Right hindlimb (tissue), 1 donor: ENCODE measurements at places on chromosomes 5 and 9.

GRCh38 chr9:125189011-125189360, 617 bp downstream of the PPP6C start:
- no peak for DNase-seq

DNA sequence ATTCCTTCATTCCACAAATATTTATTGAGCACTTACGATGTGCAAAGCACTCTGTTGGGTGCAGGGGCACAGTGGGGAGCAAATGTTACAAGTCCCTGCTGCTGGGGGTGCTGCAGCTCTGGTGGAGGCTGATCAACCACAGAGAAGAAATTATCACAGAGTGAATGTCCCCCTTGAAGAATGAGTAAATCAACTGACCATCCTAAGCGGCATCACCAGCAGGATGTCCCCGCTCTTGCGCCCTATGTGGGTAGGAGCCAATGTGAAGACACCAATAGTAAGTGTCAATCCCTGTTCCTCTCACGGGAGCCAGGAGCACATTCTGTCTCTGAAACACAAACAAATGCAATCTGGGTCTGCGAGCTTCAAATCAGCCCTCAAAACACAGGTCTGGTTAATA, 47.4 kb upstream of the TBC1D9B start:
- DNase-seq = no peak

DNA sequence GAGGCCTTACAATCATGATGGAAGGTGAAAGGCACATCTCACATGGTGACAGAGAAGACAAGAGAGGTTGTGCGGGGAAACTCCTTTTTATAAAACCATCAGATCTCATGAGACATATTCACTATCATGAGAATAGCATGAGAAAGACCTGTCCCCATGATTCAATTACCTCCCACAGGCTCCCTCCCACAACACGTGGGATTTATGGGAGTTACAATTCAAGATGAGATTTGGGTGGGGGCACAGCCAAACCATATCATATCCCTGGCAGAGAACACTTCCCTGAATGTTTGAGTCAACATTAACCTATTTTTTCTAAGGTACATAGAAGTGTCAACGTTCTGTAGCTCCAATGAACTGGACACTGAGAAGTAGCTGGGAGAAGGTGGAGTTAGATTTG, 280.9 kb downstream of the NFIB start:
- no peak for DNase-seq

DNA sequence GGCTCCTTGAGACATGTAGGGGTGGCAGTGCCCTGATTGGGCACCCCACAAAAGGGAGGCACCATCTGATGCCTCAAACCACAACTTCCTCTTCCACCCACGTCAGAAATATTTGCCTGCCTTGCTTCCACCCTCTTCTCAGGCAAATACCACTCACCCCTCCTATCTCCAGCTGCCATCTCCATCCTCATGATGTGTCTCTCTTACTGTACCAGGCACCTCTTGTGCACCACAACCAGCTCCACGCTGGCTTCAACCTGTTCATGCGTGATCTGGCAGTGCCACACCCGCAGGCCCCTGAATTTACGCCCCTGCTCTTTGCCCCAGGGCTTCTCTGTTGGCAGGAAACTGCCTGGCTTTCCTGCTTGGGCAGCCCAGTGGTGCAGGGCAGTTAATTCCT, 87.8 kb upstream of the HSPA9 start:
- no peak for DNase-seq

- no peak for DNase-seq
These were observed at the start of gene IL4 for GRCh38 chr5:132673939-132674630. Gene IL4 (plus strand): TSS chr5:132673989. CDS start chr5:132674051, 62 bp downstream.

DNA sequence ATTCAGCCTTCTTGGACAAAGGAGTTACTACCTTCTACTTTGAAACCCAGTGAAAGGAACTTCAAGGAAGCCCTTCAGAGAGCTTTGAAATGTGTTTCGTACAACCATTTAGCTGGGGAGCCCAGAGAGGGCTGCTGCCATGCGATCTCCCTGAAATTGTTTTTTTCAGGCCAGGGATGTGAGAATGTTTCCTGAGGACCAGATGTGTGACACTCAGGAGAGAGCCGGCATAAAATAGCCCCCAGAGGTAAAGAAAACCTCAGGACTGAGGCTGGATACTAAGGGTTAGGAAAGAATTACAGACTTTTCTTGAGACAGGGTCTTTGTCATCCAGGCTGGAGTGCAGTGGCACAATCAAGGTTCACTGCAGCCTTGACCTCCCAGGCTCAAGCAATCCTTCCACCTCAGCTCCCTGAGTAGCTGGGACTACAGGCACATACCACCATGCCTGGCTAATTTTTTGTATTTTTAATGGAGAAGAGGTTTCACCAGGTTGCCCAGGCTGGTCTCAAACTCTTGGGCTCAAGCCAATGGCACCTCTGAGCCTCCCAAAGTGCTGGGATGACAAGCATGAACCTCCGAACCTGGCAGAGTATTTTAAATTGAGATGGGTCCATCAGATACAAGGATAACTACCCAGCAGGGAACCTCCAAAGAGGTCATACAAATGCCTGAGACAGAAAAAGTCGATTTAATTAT, 8.4 kb downstream of the RPL37 start:
- no peak for DNase-seq

GRCh38 chr5:41524174-41524573, 13.8 kb upstream of the PLCXD3 start:
- no peak for DNase-seq

- DNase-seq = no peak
These were observed 2.8 kb downstream of the ADCY2 start for GRCh38 chr5:7398596-7399280.

- DNase-seq = no peak
These were observed 21.7 kb downstream of the GM2A start for GRCh38 chr5:151274666-151275065.

DNA sequence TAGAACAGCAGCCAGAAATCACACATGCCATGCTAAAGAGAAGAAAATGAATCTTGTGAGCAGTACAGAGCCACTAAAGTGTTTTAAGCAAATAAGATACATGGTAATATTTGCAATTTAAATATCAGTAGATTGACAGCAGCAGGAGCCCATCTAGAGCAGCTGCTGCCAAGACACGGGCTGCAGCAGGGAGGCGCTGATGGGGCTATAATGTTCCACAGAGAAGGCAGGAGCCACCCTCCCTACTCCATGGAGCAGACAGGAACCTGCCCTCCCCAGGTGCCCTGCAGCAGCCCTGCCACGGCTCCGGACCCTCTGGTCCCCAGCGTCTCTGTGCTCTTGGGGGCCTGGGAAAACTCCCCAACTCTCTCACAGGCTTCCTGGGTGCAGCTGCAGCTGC, 224.1 kb upstream of the ISL1 start:
- DNase-seq = peak; percentile 11

DNA sequence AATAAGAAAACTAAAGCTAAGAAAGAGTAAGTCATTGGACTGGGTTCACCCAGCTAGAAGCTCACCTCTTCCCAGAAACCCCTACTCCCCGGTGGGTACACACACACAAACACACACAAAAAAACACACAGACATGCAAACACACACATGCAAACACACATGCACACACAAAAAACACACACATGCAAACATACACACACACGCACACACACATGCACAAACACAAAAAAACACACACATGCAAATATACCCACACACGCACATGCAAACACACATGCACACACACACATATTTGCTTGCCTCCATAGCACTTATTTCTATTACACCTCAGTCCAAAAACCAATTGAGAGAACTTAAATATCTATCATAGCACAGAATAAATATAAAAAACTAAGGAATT, 26.1 kb downstream of the RETREG1 start:
- DNase-seq = no peak

- DNase-seq = no peak
These were observed 106.4 kb downstream of the ZSWIM6 start for GRCh38 chr5:61438298-61438970.

- no peak for DNase-seq
These were observed 332.6 kb upstream of the PDE4D start for GRCh38 chr5:60226128-60226527.

GRCh38 chr9:69130456-69131441, 43.3 kb upstream of the TJP2 start:
- no peak for DNase-seq

DNA sequence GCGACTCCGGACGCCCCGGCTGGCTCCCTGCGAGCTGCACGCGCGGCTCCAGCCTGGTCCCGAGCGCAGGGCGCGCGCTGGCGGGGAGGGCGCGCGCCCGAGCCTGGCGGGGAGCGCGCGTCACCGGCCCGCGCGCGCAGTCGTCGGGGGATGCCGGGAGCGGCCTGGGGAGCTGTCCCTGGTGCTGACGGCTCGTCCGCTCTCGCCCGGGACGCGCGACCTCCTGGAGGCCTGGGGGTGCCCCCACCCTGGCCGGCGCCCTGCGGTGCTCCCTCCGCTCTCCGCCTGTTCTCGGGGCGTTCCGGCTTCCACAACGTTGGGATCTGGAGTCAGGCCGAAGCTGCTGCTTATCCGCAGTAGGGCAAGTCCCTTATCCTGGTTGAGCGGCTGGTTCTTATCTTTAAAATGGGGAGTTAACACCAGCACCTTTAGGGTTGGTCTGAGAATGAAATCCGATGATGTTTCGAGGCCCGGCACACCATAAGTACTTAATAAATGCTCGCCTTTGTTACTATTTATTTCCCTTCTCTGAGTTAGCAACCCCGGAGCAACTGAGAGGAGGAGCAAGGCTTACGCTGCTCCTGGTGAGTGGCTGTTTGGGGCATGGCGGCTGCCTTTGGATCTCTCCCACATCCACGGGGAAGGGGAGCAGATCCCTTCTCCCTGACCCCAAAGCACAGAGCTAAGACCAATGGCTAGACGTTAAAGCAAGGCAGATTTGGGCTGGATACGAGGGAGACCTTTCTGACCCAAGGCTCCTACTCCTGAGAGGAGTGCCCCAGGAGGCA, at the start of gene FAM163B:
Gene FAM163B (minus strand): TSS at position 79 of the 788 bp plus-strand sequence. CDS start 29,166 bp downstream, outside the sequence.
- peak; percentile 78 for DNase-seq

GRCh38 chr9:120773256-120773655, 20.0 kb downstream of the FBXW2 start:
- no peak for DNase-seq

DNA sequence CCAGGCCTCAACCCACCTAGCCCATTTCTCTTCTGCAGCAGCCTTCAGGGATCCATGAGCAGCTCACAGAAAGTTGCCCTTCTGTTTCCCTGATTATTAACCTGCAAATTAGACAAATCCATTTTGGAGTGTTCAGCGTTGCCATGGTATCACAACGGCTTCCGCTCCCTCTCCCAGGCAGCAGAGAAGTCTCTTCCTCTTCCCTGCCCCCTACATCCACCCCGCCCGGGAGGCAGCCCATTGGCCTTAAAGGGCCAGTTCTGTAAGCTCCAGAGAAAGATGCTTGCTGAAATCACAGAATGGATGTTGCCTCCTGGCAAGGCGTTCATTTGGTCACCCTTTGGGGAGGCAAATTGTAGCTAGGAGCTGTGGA, 47.7 kb upstream of the BOD1 start:
- DNase-seq = peak; percentile 38

DNA sequence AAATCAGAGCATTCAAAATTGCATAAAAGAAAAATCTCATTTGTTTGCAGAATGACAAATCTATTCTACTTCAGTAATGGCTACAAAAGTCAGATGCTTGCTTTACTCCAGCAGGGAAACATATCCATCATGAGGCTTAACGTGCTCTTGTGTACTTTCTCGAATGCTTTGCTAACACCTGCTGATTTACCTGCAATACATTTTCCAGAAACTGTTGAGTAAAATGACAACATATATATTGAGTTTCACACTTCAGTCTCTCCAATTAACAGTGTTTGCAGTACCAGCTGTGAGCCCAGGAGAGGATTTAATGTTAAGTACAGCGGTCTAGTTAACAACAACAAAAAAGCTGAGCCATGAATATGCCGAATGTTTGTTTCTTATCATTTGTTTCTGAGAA, 391.5 kb upstream of the SMC2 start:
- DNase-seq = no peak

- no peak for DNase-seq
These were observed 260.2 kb upstream of the PPP1R2B start for GRCh38 chr5:156589946-156590216.

GRCh38 chr9:113572076-113572861, 108.7 kb downstream of the RGS3 start:
- DNase-seq = no peak

- DNase-seq = no peak
These were observed 19.9 kb downstream of the GDA start for GRCh38 chr9:72169178-72169577.

GRCh38 chr5:14272548-14273205, 129.5 kb downstream of the TRIO start:
- DNase-seq = no peak

- DNase-seq = no peak
These were observed 142.2 kb downstream of the SV2C start for GRCh38 chr5:76225336-76225735.

GRCh38 chr9:128072144-128073021, 4.4 kb downstream of the SLC25A25 start:
- peak; percentile 81 for DNase-seq

- DNase-seq = peak; percentile 62
These were observed 202.0 kb downstream of the AUH start for GRCh38 chr9:91159664-91160121.

GRCh38 chr5:53963958-53964357, 346.4 kb downstream of the ARL15 start:
- no peak for DNase-seq

DNA sequence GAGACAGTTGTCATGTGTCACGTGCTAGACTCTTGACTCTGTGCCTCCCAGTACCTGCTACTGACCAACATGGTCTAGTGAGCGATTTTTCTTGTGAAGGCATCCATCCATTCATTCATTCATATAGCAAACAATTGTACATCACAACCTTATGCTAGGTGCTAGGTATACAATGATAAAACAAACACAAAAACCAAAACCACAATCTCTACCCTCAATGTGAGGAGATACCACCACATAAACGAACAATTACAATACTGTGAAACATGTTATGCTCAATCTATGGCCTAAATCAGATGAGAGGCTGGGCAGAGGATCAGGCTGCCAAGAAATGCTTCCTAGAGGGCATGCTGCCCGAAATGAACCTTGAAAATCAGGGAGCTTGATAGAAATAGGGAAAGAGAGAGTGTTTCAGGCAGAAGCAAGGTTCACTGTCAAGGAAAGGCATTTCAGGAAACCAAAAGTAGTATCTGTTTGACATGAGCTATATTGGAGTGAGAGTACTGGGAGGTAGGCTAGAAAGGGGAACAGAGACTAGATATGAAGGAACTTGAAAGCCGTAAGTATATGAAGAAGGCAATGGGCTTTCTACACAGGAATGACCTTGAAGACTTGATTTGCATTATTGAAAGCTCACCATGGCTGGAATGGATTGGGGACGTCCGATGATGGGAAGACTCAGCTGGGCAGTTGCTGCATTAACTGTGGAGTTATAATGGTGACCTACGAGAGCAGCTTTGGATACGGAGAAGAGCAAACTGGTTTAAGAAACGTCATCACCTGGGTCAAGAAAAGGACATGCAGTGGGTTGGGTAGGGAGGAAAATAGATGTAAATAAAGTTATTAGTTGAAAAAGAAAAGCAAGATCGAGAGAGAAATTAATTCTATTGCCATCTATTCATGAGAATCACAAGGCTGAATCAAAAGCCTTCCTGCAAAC, 90.1 kb downstream of the THBS4 start:
- DNase-seq = no peak

GRCh38 chr9:16455842-16456241, 414.6 kb downstream of the BNC2 start:
- DNase-seq = no peak
